ENCODE measurements at places on chromosomes 16 and 17.

DNA sequence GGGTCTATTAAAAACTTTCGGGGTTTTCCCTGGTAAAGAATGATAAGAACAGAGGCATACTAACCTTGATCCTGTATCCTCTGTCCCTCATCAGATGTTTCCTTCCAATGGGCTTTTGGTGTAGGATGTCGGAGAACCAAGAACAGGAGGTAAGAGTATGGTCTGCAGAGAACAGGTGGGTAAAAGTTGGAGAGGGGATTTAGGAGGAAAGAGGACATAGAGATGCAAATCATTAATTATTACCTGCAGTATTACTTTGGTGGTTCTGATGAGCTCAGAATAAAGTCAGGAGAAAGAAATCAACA lies 4.3 kb downstream of the SNX11 start:
- DNase-seq, result no peak

DNA sequence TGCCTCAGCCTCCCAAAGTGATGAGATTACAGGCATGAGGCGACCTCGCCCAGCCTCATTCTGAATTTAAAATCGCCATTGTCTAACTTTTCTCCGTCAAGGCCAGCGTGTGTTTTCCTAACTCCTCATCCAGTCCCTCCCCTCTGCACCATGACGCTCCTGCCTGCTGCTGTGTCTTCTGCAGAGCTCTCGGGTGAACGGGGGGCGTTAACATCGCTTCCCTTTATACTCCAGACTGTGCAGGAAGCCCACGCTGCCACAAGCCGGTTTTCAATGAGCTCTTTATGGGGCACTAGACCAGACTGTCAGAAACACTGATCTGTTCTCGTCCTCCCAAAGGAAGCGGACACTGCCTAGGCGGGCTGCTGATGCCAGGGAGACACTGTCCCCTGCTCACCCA lies 13.2 kb downstream of the AANAT start:
- DNase-seq, result no peak

GRCh38 chr16:69110406-69110805 lies 5.0 kb downstream of the HAS3 start:
- no peak for DNase-seq

GRCh38 chr16:30526137-30526822 lies at the start of gene ZNF768:
Gene ZNF768 (minus strand): TSS chr16:30526566. CDS start chr16:30526413, 153 bp downstream.
- no peak for DNase-seq

DNA sequence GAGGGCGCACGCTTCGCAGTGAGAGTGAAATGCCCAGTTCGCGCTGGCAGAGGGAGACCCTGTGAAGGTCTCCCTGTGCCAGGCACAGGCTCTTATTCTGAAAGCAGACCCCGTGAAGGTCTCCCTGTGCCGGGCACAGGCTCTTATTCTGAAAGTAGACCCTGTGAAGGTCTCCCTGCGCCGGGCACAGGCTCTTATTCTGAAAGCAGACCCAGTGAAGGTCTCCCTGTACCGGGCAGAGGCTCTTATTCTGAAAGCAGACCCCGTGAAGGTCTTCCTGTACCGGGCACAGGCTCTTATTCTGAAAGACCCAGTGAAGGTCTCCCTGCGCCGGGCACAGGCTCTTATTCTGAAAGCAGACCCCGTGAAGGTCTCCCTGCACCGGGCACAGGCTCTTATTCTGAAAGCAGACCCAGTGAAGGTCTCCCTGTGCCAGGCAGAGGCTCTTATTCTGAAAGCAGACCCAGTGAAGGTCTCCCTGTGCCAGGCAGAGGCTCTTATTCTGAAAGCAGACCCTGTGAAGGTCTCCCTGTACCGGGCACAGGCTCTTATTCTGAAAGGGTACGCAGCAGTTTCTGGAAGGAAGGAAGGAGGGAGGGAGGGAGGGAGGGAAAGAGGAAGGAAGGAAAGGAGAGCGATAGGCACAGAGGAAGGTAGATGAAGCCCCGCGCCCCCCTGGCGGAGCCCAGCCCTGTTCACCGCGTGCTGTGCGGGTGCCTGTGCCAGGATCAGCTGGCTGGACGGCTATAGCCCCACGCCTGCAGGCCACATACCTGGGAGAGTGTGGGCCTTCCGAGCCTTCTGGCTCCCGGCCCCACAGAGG lies 55.3 kb downstream of the WDR45B start:
- DNase-seq, result peak; percentile 15

- DNase-seq, result peak; percentile 22
These were observed 9.9 kb downstream of the TMIGD1 start for GRCh38 chr17:30323895-30324319.

DNA sequence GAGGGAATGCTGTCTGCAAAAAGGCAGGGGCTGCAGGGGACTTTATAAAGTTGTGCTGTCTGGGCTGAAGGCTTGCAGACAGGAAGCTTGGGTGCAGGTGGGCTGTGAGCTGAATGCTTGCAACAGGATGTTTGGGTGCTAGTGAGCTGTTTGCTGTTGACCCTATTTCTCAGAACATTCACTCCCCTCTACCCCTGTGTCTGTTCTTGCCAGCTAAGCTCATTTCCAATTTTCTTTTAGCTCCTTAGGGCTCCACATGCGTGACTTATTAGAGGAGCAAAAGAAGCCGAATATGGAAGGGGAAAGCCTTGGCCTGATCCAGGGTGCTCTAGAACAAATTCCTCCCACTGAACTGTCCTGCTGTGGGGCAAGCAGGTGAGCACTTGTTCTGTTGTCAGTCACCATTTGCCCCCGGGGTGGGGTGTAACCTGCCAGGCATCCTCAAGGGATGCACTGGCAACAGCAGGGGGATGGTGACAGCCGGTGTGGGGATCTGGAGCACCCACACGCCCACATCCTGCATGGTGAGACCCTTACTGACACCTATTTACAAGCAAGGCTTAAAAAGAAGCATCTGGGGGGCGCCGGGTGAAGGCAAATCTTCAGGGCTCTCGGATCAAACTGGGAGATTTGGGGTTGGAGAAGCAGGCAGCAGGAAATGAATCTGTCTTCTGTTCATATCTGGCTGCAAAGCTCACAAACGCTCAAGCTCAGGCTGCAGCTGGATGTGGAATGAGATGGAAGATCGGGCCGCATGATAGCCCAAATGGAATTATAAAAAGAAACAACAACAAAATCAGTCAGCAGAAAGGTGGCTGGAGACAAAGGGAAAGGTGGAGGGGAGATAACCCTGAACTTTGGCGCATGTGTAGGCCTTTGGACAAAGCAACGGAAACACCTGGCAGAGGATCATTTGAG lies 21.1 kb upstream of the NUP93 start:
- DNase-seq, result no peak

DNA sequence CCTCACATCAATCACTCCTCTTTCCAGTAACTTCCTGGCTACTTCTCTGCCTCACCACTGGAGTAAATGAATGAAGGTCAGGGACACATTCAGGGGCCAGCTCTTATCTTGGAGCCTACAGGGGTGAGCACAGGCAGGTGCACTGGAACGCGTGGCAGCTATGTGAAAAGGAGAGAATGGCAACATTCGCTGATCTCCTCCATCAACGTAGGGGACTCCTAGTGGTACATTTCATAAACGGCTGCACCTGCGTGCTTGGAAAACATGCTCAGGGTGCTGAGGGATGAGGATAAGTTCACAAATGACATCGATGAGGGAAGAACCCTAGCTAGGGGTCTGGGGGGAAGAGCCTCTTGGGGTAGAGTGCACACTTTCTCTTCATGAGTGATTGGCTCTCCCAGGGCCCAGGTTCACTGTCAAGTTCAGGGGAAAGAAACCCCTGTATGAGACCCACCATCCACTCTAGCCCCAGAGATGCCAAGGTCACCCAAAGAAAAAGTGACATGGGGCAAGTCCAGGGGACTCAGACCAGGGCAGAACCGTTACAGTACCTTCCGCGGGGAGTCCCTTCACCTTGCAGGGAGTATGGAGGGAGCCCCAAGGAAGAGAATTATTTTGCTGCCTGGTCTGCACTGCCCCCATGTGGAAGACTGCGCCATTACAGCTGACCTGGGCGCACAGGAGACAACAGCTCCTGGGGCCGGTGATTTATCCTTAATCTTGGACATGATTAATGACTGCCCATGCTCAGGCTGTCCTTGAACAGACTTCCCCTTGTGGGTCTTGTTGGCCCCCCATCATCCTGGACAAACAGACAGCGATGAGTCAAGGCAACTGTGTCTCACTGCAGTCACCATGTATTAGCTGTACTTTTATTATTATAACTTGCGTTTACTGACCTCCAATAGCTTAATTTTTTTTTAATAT lies 30.1 kb downstream of the VAC14 start:
- peak; percentile 54 for DNase-seq

- DNase-seq, result no peak
These were observed 33.0 kb upstream of the SEC14L1 start for GRCh38 chr17:77107506-77108433.

DNA sequence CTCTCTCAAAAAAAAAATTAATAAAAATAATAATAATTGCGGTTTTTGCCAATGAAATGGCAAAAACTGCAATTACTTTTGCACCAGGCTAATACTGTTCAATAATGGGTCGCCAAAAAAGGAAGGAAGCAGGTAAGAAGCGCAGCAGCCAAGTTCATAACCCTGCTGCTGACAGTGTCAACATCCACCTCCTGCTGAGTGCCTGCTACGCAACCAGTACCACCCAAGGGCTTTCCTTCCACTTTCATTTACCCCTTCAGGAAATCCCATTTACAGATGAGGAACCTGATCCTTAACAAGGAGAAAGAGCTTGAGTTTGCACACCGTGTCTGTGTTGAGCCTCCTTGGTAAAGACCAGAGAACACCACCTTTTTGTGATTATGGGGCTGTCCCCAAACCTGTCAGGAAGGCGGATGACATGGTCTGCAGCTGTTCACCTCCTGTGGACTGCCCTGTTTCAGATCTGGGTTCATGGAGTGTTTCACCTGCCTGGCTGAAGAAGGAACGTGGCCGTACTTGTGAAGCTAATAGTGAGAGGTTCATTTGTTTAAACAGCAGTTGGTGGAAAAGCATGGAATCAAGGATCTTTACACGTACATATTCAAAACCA lies 378.0 kb downstream of the SLC39A11 start:
- DNase-seq, result no peak

DNA sequence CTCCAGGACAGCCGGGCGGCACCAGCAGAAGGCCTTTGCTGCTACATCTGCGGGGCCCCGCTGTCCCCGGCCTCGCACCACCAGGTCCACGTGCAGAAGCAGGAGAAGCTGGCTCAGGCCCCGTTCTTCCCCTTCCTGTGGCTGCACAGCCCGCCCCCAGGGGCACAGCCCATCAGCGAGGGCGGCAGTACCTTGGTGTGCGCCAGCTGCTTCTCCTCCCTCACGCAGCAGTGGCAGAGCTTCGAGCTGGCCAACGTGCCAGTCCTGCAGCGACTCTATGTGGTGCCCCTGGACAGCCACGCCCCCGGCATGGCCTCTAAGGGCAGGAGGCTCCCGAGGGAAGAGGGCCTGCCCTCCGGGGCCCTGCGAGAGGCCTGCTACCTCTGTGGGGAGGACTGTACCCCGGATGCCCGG lies 58.3 kb upstream of the CIBAR2 start:
- no peak for DNase-seq

DNA sequence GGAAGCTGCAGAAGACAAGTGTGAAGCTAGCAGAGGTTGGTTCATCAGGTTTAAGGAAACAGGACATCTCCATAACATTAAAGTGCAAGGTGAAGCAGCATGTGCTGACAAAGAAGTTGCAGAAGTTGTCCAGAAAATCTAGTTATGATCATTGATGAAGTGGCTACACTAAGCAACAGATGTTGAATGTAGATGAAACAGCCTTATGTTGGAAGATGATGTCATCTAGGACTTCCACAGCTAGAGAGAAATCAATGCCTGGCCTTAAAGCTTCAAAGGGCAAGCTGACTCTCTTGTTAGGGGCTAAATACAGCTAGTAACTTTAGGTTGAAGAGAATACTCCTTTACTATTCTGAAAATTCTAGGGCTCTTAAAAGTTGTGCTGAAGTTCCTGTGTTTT lies 340.2 kb upstream of the SOX9 start:
- DNase-seq, result no peak

- DNase-seq, result no peak
These were observed 59.3 kb downstream of the JPH3 start for GRCh38 chr16:87661561-87661960.

- DNase-seq, result no peak
These were observed 6.9 kb upstream of the SLC13A2 start for GRCh38 chr17:28466521-28467048.

- no peak for DNase-seq
These were observed 27.0 kb upstream of the RASD1 start for GRCh38 chr17:17523001-17523730.

DNA sequence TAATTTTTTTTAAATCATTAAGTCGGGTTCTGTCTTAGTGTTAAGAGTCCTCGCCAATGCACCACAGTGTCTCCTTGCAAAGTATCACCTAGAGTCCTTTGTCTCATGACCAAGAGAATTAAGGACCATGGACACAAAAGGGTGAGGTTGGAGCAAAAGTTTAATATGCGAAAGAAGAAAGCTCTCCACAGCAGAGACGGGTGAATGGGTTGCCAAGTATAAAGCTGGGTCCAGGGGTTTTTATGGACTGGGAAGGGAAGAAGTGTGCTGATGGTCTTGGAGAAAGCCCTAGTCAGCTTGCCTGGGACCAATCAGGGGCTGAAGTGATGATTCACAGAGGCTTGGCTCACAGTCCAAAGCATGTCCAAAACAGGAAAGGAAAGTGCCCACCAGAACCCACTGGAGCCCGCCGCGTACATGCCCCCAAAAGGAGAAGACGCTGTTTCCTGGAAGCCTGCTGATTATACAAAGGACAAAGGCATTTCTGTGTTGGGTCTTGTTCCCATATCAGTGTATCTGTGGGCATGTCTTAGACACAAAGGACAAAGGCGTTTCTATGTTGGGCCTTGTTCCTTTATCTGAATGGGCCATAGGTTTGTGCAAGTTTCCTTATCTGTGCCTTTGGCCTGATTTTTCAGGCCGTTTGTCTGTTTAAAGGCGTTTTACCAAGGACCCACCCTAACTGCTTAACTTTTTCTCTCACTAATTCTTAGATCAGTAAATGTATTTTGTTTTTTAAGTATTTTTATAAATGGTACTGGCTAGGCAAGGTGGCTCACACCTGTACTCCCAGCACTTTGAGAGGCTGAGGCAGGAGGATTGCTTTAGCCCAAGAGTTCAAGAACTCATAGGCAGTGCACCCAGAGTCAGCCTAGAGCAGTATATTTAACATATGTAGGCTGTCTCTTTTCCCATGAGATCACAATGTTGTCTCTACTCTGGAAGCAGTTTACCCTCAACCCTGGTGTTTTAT lies 28.7 kb upstream of the ATF7IP2 start:
- DNase-seq, result no peak

- DNase-seq, result no peak
These were observed 163.2 kb upstream of the FOXF1 start for GRCh38 chr16:86347090-86347489.

GRCh38 chr16:2501946-2502895 lies 11.5 kb upstream of the ATP6V0C start:
- no peak for DNase-seq

DNA sequence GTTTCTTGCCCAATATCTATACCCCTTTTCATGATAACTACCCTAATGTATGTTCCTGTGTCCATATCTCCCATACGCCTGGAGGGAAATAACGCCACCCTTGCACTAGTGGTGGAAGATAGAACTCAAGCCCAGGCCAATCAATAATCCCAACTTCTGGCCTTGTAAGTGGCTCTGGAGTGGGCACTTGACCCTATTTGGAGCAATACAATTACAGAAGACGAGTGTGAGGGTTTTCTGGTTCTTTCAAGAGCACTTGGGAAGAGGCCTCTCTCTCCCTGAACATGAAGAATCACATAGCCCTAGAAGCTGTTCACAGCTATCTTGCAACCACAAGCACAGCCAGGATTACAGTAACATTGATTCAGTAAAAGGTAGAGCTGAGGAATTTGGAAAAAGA lies 217.9 kb downstream of the RAB11FIP4 start:
- no peak for DNase-seq

GRCh38 chr16:15052747-15053476 lies 3.0 kb downstream of the NTAN1 start:
- no peak for DNase-seq

GRCh38 chr17:40517981-40518380 lies 16.6 kb upstream of the TNS4 start:
- no peak for DNase-seq

GRCh38 chr17:64007838-64008282 lies 9.7 kb downstream of the PRR29 start:
- DNase-seq, result no peak

Data from stimulated activated CD4-positive, alpha-beta T cell treated with anti-CD3 and anti-CD28 coated beads, Interleukin-12 subunit alpha, Interleukin-12 subunit beta, amount 100 ng/mL, for 24 hours (primary cell).